A549 treated with AZD2906 at 1 μM for 4 hours (cell line): ENCODE measurements at places on chromosomes 4 and X. TPM values are rescaled to one million over a fixed set of nuclear protein-coding genes. Genes with fewer than 3 reads are reported as not detected.

Gene MYOZ2
- not detected in 5 replicates for total RNA-seq

Gene GLOD5
- not detected in 5 replicates for total RNA-seq

Gene ETDB
- total RNA-seq, result not detected in 5 replicates

Gene SORBS2
- total RNA-seq, result 0.63 to 1.2 TPM (median 0.67 TPM) in 5 replicates

Gene LANCL3
- 0.01 to 0.03 TPM (median 0.02 TPM) in 4 of 5 replicates, not detected in the other for total RNA-seq

Gene PHOX2B
- 0.02 to 0.03 TPM in 2 of 5 replicates, not detected in the others for total RNA-seq

Gene NCAPG
- 22.0 to 30.0 TPM (median 24.4 TPM) in 5 replicates for total RNA-seq

Gene GATA1
- not detected in 5 replicates for total RNA-seq

Gene EGFL6
- not detected in 5 replicates for total RNA-seq

Gene AFP
- total RNA-seq, result 1.6 to 5.0 TPM (median 2.0 TPM) in 5 replicates

Gene DCAF12L2
- 0.06 to 0.10 TPM (median 0.08 TPM) in 5 replicates for total RNA-seq

Gene TLR2
- total RNA-seq, result 0.57 to 0.86 TPM (median 0.79 TPM) in 5 replicates

Gene PLK4
- 12.1 to 18.4 TPM (median 13.2 TPM) in 5 replicates for total RNA-seq

Gene ABCG2
- total RNA-seq, result 14.1 to 18.6 TPM (median 15.9 TPM) in 5 replicates

Gene CYTL1
- total RNA-seq, result not detected in 5 replicates

Gene USP17L22
- total RNA-seq, result not detected in 5 replicates

Gene FGF2
- 30.8 to 49.6 TPM (median 46.6 TPM) in 5 replicates for total RNA-seq

Gene GPC3
- total RNA-seq, result 0.06 to 0.14 TPM in 2 of 5 replicates, not detected in the others

Gene DCUN1D4
- total RNA-seq, result 12.7 to 15.9 TPM (median 15.8 TPM) in 5 replicates

Gene DGKK
- 0.01 TPM in 1 of 5 replicates, not detected in the others for total RNA-seq

Gene CENPVL2
- not detected in 5 replicates for total RNA-seq

Gene TAF7L
- total RNA-seq, result 0.08 to 0.23 TPM (median 0.10 TPM) in 5 replicates
